Mesothelial cell of epicardium (in vitro differentiated cells): ENCODE measurements at places on chromosomes 3 and 15. TPM values are rescaled to one million over a fixed set of nuclear protein-coding genes. Genes with fewer than 3 reads are reported as not detected.

DNA sequence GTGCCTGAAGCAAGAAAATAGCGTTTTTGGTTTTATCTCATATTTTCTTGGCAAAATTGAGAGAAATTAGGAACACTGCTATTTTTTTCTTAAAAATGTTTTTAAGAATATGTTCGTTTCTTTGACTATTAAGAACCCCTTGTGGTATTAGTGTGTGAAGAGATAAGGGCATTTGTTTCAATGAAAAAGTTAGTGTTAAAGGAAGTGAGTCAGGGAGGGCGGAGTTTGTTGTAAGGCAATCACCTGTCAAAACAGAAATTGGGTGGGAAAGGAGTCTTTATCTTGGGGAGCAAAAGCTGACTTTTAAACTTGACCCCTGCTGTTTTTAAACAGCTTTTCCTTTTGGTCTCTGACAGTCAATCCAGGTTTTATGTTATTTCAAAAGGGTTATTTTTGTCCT is 4.2 kb downstream of the RAP2B start:
- peaks cover 4% of the 10 kb centered on the region for H3K36me3 ChIP-seq
- H3K4me1 ChIP-seq: peaks cover 34% of the 10 kb centered on the region
- H3K4me3 ChIP-seq: no peak overlapping the region
- no peak for DNase-seq
- peaks cover under 1% of the 10 kb centered on the region for H3K27me3 ChIP-seq

GRCh38 chr15:44195151-44195740 is at the start of gene FRMD5:
Gene FRMD5, minus strand, starts transcription at chr15:44195271.
- H3K27me3 ChIP-seq: peaks cover 43% of the 10 kb centered on the region
- H3K4me1 ChIP-seq: peaks cover 16% of the 10 kb centered on the region
- H3K4me3 ChIP-seq: peak within 1 kb of the TSS; percentile 86
- H3K36me3 ChIP-seq: no peaks in the 10 kb centered on the region
- peak; percentile 94 for DNase-seq
- peak within 1 kb of the TSS; percentile 64 for H3K27ac ChIP-seq

Gene MYD88
- total RNA-seq: 27.3 to 33.1 TPM (median 28.1 TPM) in 3 replicates

GRCh38 chr3:151926956-151927355 is 53.5 kb downstream of the SUCNR1 start:
- DNase-seq: no peak
- no peak overlapping the region for H3K27ac ChIP-seq
- H3K4me3 ChIP-seq: no peak overlapping the region

GRCh38 chr3:55629432-55629831 is 142.3 kb upstream of the WNT5A start:
- H3K27ac ChIP-seq: no peak overlapping the region
- no peaks in the 10 kb centered on the region for H3K36me3 ChIP-seq
- no peak overlapping the region for H3K4me3 ChIP-seq
- DNase-seq: no peak
- H3K4me1 ChIP-seq: peaks cover 31% of the 10 kb centered on the region

GRCh38 chr3:122214711-122215110 is 31.2 kb downstream of the CASR start:
- H3K36me3 ChIP-seq: no peaks in the 10 kb centered on the region
- no peak overlapping the region for H3K4me3 ChIP-seq

Gene CD96
- total RNA-seq: 0.20 to 0.27 TPM (median 0.23 TPM) in 3 replicates

Gene TMEM108
- 14.8 to 17.4 TPM (median 17.3 TPM) in 3 replicates for total RNA-seq

DNA sequence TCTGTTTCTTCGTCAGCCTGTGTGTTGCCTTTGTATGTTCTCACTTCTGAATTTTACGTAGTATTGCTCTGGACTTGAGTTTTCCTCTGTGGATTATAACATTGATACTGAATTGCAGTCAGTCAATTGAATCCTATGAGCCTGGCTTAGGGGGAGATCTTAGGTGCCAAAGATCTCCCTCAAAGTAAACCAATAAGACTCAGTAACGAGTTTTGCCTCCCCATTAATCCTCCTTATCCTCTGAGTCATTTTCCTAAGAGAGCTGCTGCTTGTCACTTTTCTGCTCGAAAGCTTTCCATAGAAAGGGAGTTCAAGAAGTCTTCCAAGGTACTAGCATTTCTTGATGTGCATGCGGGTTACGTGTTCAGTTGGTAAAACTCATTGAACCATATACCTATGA is 126.4 kb downstream of the CHDH start:
- DNase-seq: no peak
- peaks cover 39% of the 10 kb centered on the region for H3K27me3 ChIP-seq
- H3K27ac ChIP-seq: no peak overlapping the region
- H3K36me3 ChIP-seq: no peaks in the 10 kb centered on the region
- no peak overlapping the region for H3K4me3 ChIP-seq

DNA sequence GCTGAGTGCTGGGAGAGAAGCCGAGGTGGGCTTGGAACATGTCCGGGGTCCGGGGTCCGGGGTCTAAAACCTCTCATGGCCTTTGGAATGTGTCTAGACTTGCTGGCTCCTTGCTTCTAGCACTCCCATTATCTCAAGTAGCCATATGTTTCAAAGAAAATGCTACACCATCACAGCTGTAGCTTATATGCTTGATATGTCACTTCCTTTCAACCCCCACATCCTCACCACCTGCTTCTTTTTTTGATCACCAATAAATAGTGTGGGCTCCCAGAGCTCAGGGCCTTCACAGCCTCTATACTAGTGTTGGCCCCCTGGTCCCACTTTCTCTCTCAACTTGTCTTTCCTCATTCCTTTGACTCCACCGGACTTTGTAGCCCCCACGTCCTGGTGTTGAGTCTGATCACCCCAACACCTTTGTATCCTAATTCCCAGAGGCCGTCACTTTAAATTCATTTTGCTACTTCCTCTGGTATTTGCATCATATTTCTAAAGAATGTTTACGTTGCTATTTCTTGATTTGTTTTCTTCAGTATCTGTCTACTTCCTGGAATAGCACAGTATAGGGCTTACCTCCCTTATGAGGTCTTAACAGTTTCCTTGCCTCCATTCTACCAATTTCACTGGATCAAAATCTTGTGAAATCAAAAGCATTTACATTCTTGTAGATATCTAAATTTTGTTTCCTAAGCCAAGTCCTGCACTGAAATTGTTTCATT is 71.9 kb upstream of the CHRNB4 start:
- H3K4me3 ChIP-seq: no peak overlapping the region
- no peaks in the 10 kb centered on the region for H3K36me3 ChIP-seq
- DNase-seq: no peak

GRCh38 chr15:92807971-92808571 is 92.1 kb upstream of the CHD2 start:
- H3K27ac ChIP-seq: peak overlapping the region; percentile 97
- H3K4me1 ChIP-seq: peaks cover 35% of the 10 kb centered on the region
- peaks cover 1% of the 10 kb centered on the region for H3K36me3 ChIP-seq

DNA sequence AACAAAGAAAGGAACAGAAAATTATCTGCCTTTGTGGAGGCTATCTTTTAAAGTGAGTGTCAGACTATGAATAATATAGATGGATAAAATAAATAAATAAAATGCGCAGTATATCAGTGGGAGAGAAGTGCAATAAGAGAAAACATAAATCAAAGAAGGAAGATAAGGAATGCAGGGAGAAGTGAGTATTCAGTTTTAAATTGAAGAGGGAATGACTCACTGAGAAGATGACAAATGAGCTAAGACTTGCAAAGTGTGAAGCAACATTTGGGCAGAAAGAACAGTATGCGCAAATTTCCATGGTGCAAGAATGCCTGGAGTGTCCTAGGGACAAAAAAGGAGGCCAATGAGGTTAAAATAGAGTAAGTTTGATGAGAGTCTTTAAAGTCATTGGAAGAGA is 1300.1 kb upstream of the ALCAM start:
- no peaks in the 10 kb centered on the region for H3K36me3 ChIP-seq
- no peak for DNase-seq
- peak overlapping the region; percentile 5 for H3K27ac ChIP-seq
- no peaks in the 10 kb centered on the region for H3K27me3 ChIP-seq
- peaks cover 17% of the 10 kb centered on the region for H3K4me1 ChIP-seq
- H3K4me3 ChIP-seq: no peak overlapping the region

Gene STRIT1
- total RNA-seq: not detected in 3 replicates

- DNase-seq: no peak
- peaks cover 8% of the 10 kb centered on the region for H3K4me1 ChIP-seq
- no peak overlapping the region for H3K4me3 ChIP-seq
- no peaks in the 10 kb centered on the region for H3K36me3 ChIP-seq
- no peak overlapping the region for H3K27ac ChIP-seq
Observed at GRCh38 chr3:77078279-77078678, 38.4 kb downstream of the ROBO2 start.

Gene CNTN6
- total RNA-seq: 15.4 to 17.2 TPM (median 17.1 TPM) in 3 replicates

GRCh38 chr3:58375254-58375653 is 42.6 kb downstream of the PXK start:
- H3K4me3 ChIP-seq: no peak overlapping the region
- H3K27me3 ChIP-seq: no peaks in the 10 kb centered on the region
- DNase-seq: no peak
- no peaks in the 10 kb centered on the region for H3K4me1 ChIP-seq
- H3K27ac ChIP-seq: no peak overlapping the region

GRCh38 chr3:124117486-124117885 is 125.6 kb upstream of the ROPN1 start:
- no peak for DNase-seq
- H3K27me3 ChIP-seq: peaks cover 4% of the 10 kb centered on the region
- no peak overlapping the region for H3K4me3 ChIP-seq
- H3K27ac ChIP-seq: no peak overlapping the region
- peaks cover 3% of the 10 kb centered on the region for H3K36me3 ChIP-seq

DNA sequence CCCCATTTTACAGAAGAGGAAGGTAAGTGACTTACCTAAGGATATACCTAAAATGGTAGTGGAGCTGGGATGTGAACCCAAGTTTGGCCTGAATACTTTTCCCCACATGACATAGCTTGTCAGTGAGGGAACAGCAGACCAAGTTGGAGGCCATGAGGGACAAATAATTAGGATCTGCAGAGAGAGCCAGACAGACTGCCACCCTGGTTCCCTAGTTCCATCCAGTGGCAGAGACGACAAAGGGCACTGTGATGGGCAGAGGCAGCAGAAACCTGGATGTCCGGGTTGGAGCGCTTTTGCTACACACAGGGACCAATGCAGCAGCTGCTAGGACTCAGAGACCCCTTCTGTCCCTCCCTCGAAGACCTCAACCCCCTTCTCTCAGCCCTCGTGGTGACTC is 1.2 kb downstream of the CPLX3 start:
- H3K27me3 ChIP-seq: peaks cover 80% of the 10 kb centered on the region
- peaks cover 2% of the 10 kb centered on the region for H3K4me1 ChIP-seq
- no peak overlapping the region for H3K4me3 ChIP-seq
- H3K36me3 ChIP-seq: no peaks in the 10 kb centered on the region
- DNase-seq: no peak

- H3K36me3 ChIP-seq: peaks cover 2% of the 10 kb centered on the region
- no peak for DNase-seq
- peaks cover 14% of the 10 kb centered on the region for H3K4me1 ChIP-seq
- H3K4me3 ChIP-seq: no peak overlapping the region
- no peak overlapping the region for H3K27ac ChIP-seq
Observed at GRCh38 chr3:133016838-133017309, 21.3 kb upstream of the TMEM108 start.

DNA sequence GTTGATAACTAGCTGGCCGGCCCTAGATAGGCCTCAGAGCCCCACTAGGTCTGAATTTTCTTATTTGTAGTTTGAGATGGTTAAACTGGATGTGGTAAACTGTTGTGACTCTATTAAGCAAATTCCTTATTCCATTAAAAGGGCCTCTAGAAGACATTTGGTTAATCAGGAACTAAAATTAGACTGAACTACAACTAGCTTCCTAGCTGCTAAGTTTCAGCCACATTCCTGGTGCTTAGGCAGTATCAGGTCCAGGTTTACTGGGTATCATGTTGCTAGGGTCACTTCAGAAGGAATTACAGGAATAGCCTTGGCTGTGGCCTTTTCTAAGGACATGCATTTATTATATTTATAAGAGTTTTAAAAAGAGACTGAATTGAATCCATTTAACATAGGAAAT is 136.3 kb downstream of the PLD1 start:
- H3K4me1 ChIP-seq: no peaks in the 10 kb centered on the region
- no peak overlapping the region for H3K4me3 ChIP-seq
- no peaks in the 10 kb centered on the region for H3K27me3 ChIP-seq
- H3K27ac ChIP-seq: no peak overlapping the region
- H3K36me3 ChIP-seq: peaks cover 25% of the 10 kb centered on the region
- DNase-seq: no peak

DNA sequence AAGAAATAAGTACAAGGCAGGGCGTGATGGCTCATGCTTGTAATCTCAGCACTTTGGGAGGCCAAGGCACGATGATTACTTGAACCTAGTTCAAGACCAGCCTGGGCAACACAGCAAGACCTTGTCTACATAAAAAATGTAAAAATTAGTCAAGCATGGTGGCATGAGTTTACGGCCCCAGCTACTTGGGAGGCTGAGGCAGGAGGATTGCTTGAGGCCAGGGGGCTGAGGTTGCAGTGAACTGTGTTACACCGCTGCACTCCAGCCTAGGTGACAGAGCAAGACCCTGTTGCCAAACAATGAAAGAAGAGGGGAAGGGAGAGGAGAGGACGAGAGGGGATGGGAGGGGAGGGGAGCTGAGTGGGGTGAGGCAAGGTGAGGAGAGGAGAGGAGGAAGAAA is 152.7 kb upstream of the PRICKLE2 start:
- no peak overlapping the region for H3K27ac ChIP-seq
- no peak overlapping the region for H3K4me3 ChIP-seq
- peaks cover 7% of the 10 kb centered on the region for H3K4me1 ChIP-seq
- H3K27me3 ChIP-seq: no peaks in the 10 kb centered on the region
- DNase-seq: no peak
- H3K36me3 ChIP-seq: peaks cover 8% of the 10 kb centered on the region

Gene ACOX2
- 29.4 to 31.0 TPM (median 30.9 TPM) in 3 replicates for total RNA-seq

Gene SCN11A
- 1.6 to 1.9 TPM (median 1.6 TPM) in 3 replicates for total RNA-seq

DNA sequence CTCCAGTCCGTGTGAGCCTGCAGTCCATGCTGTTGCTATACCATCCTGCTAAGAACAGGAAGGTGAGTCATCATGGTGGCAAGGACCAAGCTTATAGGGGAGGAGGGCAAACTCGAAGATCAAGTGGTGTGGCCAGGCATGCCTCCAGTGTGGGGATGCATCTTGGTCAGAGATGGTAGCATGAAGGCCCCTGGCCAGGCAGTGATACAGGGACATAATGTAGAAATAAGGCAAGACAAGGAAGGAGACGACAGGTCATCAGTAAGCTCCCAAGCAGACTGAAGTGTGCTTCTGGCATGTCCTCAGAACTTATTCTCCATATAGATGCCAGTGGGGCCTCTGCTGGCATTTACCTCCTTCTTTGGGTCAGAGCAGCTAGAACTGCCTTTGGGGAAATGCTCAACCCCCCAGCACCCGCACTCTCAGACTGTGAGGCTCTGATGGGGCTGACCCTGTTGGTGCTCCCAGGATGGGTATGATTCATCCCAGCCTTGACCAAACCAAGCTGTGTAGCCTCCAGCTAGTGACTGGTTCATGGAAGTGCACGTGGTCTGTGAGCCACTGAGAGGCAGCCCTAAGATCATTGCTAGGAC is 52.5 kb upstream of the ATP2B2 start:
- H3K27me3 ChIP-seq: peaks cover 54% of the 10 kb centered on the region
- H3K4me1 ChIP-seq: no peaks in the 10 kb centered on the region
- H3K4me3 ChIP-seq: no peak overlapping the region
- H3K27ac ChIP-seq: no peak overlapping the region
- no peaks in the 10 kb centered on the region for H3K36me3 ChIP-seq

DNA sequence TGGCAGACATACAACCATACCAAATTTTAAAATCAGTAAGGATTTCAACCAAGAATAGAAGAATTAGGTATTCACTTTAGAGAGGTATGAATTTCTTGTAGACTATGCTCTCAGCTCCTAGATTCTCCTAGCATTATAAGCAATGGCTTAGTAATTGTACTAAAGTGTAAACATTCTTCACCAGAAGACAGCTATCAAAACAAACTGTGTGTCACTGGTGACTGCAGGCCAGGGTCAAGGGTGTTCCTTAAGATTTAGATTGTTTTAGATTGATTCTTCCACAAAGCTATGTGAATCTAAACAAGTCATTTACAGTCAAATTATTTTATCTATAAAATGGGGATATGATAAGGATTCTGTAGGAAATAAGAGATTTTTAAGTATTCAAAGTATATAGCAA is 23.1 kb upstream of the GP5 start:
- no peak overlapping the region for H3K27ac ChIP-seq
- no peak for DNase-seq
- H3K36me3 ChIP-seq: peaks cover 26% of the 10 kb centered on the region
- H3K4me3 ChIP-seq: no peak overlapping the region
- no peaks in the 10 kb centered on the region for H3K27me3 ChIP-seq
- H3K4me1 ChIP-seq: no peaks in the 10 kb centered on the region
